ENCODE measurements at places on chromosomes 4 and X. TPM values are rescaled to one million over a fixed set of nuclear protein-coding genes. Genes with fewer than 3 reads are reported as not detected.

DNA sequence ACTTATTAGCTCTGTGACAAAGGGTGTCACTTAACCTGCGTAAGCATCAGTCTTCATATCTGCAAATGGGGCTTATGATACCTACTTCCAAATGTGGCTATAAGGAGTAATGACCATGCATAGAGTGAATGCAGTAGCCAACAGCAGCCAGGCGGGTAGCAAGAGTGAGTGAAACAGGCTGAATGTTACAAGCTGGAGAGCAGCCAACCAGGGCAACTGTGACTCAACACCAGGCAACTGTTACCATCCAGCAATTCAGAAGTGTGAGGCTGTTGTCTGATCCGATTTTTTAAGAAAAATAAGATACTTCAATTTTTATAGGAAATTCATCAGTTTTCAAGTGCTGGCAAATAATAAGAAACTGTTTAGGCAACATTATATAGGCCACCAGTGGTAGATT, 270.2 kb upstream of the TAPT1 start:
- no peak for DNase-seq

DNA sequence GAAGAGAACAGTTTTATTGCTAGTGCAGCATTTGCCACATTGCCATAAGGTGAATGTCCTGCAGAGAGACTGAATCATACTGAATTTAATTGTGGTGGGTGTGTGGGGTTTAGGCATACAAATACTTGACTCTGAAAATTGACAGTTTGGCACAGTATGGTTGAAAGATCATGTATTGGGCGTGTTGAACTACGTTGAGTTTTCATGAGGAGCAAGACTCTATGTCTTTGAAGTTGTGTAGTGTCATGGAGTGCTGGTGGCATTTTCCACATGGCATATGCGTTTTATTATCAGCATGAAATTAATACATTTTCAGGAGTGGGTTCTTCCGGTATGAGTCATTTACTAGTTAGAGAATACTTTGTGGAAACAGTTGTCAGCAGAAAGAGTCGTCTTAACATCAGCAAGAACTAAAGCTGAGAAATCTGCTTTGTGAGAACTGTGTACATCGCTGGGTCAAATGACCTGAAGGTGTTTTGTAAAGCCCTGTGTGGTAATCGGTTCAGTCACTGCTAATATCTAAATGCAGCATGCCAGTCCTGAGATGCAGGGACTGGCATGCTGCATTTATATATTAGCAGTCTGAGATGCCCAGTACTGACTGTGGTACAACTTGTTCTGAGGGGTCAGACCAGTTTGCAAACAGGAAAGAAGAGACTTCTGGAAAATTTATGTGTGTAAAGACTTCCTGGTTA, 50.3 kb downstream of the ARHGAP10 start:
- no peak for DNase-seq

GRCh38 chrX:40179283-40179682, 81.5 kb upstream of the BCOR start:
- DNase-seq, result no peak

GRCh38 chrX:93875621-93876282, 201.7 kb downstream of the FAM133A start:
- DNase-seq, result no peak

Gene LUZP4
- total RNA-seq, result not detected

DNA sequence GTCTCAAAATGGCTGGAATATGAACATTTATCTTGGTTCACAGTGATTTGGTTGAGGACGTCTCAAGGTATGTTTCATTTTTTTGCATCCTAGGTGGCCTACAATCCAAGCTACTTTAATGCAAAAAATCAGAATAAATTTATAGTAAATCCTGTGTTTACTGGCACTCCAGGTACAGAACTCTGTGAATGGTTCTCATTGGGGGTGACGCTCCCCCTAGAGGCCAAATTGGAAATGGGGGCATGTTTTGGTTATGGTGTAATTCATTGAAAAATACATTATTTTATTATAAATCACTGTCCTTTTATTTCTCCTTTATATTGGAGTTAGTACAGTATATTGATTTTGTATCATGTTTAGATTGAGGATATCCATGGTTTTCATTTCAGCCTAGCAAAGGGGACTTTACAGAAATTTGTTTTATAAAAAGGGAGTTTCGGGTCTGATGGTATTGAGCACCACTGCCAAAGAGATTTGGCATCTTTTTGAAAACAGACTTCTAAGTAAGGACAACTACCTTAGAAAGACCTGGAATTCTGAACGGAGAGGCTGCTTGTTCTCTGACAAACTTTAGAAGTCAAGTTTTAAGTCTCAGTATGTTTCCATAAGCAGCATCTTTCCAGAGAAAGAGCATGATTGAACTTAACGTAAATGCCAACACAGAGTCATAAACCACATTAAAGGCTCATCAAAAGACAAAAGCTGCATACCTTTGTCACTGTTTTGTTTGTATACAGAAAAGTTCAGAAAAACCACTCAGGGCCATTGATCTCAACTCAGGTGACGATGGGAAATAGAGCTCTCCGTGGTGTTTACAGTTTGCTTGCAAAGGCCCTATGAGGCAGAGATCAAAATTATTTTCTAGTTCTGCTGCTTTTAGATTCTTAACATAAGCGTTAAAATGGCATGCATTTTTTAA, 19.4 kb downstream of the MTM1 start:
- DNase-seq, result no peak

- no peak for DNase-seq
These were observed 56.8 kb downstream of the ANOS1 start for GRCh38 chrX:8675006-8675630.

GRCh38 chrX:32281853-32282252, 929.5 kb downstream of the DMD start:
- DNase-seq, result no peak

Gene TGIF2LX
- total RNA-seq, result not detected

DNA sequence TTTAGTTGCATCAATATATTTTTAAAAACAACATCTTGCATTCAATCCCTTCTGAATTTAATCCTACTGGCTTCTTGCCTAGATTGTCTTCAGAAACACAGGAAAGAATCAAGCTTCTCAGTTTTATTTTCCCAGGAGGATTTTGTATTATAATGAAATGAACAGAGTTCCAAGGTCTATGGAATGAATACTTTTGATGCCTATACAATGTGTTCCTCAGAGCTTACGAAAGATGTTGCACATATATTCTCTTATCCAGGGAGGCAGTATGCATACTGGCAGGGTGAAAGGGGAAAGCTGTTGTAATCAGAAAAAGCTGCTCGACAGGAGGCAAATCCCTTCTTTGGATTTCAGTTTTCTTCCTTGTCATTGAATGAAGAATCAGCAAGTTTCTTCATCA, 8.8 kb downstream of the TMPRSS11D start:
- no peak for DNase-seq

Gene STPG2
- total RNA-seq, result 0.24 TPM

DNA sequence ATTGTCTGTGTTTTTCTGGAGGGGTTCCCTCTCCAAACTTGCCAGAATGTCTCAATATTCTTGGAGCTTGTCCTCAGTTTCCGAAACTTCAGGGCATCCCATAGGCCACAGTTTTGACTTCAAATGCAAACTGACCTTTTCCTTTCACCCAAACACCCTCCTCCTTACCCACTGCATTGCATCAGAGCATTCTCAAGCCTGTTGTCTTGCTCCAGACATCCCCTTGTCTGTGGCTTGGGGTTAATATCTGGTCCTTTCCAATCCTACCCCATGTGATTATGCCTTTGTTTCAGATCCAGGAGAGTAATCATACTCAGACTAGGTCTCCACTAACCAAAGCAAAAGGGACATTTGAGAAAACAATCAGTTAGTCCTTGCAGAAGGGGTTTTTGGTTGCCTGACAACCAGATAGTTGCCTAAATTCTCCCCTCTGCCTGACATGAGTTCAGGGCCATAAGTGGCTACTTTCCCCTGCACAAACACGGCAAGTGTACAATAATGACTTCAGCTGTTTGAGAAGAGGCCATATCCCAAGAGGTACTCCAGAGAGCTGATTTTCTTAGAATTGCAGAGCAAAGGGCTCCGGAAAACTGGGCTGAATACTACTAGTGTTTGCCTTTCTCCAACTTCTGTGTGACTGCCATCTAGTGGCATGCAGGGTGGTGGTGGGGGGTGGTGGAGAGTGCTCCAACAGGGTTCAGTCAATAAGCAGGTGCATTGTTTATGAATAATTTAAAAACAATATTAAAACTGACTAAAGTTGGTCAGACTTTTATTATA, 130.2 kb downstream of the CHRDL1 start:
- no peak for DNase-seq

Gene ATP1B4
- total RNA-seq, result 0.42 TPM

GRCh38 chr4:172980219-172980618, 188.4 kb upstream of the GALNT7 start:
- DNase-seq, result no peak

- no peak for DNase-seq
These were observed 56.0 kb downstream of the TASL start for GRCh38 chrX:30521440-30522182.

GRCh38 chr4:120858776-120859175, 63.8 kb downstream of the PRDM5 start:
- DNase-seq, result no peak

- no peak for DNase-seq
These were observed 8.7 kb upstream of the CDS1 start for GRCh38 chr4:84574069-84574720.

GRCh38 chr4:67911141-67911540, 27.3 kb upstream of the TMPRSS11D start:
- no peak for DNase-seq

DNA sequence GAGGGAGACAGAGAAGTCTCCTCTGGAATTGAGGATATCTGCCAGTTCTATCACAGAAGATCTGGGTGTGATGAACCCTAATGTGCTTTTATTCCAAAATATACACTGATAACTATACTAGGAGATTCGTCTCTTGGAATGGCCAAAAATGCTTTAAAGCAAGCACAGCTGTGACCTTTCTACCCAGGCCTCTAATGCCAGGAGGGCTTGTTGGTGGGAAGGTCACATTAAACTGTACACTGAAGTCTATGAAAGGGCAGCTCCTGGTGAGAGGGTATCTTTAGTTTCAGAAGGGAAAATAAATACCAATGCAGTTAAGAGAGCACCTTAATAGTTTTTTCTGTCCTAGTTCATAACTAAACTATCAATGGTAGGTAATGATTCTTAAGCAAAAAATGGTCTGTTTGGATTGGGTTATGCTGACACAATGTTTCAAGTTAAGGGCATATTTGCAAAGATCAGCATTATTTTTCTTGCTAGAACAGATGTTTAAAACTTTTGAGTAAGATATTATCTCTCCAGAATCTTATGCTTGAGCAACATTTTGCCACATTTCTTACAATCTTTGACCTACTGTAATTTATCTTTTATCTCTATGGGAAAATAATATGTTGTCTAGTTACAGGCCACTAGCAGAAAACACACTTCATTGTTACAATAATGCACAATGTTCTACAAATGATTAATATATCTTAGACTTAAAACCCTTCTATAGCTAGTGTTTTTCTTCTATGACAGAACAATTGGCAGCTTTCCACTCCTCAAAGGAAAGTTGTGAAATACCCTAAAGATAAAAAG, 59.6 kb downstream of the SEC24D start:
- DNase-seq, result no peak

DNA sequence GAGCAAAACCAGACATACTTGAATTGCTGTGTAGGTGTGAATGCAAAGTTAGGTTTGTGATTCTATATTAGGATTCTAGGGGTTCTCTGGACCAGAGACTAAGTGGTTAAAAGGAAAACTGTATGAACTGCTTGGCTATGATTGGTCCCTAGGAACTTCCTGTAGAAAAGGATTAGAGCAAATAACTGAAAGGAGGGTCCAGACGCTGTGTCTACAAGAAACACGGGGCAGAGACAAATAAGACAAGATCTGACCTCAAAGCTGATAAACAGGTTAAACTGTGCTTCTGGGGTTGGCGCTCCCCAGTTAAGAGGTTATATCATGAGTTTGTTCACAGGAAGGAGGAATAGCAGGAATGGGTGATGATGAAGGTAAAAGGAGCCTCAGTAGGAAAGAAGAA, 183.6 kb downstream of the MGST2 start:
- no peak for DNase-seq

DNA sequence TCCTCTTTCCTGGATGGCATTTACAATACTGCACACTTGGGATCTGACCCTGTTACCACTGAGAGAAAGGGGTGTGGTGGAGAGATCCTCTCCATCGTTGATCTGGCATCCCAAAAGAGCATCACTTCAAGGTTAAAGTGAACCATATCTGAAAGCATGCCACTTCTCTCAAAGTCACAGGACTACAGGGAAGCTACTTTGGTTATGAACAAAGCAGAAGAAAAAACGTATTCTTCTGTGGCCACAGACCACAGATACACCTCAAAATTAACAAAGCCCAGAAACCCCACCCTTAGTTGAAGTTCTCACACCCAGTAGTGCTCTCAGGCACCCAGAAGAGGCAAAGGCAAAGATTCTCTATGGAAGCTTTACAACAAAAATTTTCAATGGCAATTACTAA, 108.3 kb downstream of the JADE1 start:
- DNase-seq, result no peak

- DNase-seq, result no peak
These were observed 61.3 kb upstream of the TLR2 start for GRCh38 chr4:153622778-153623240.

GRCh38 chr4:41132055-41132683, 82.2 kb downstream of the APBB2 start:
- DNase-seq, result no peak

GRCh38 chr4:78624048-78624447, 72.5 kb downstream of the ANXA3 start:
- DNase-seq, result no peak

Gene ARX
- not detected for total RNA-seq

- DNase-seq, result no peak
These were observed 38.1 kb upstream of the TRPC5 start for GRCh38 chrX:112120721-112121120.

GRCh38 chrX:133559909-133560308, 144.6 kb upstream of the GPC4 start:
- DNase-seq, result no peak

GRCh38 chrX:77118686-77119085, 328.5 kb upstream of the FGF16 start:
- DNase-seq, result no peak

- no peak for DNase-seq
These were observed 181.0 kb upstream of the KCNIP4 start for GRCh38 chr4:22129454-22130029.

Gene SNCA
- total RNA-seq, result 12.7 TPM

Gene NR0B1
- not detected for total RNA-seq

- no peak for DNase-seq
These were observed 25.1 kb upstream of the SH3RF1 start for GRCh38 chr4:169295822-169296221.

- no peak for DNase-seq
These were observed 87.8 kb downstream of the SH3KBP1 start for GRCh38 chrX:19799319-19800182.

Measured in left cardiac atrium (tissue), 4 donors.